Suprapubic skin (tissue), 4 donors: ENCODE measurements at places on chromosomes 6 and 20.
A peak's percentile ranks its signal among the peaks of the same experiment; 100 is the strongest.

DNA sequence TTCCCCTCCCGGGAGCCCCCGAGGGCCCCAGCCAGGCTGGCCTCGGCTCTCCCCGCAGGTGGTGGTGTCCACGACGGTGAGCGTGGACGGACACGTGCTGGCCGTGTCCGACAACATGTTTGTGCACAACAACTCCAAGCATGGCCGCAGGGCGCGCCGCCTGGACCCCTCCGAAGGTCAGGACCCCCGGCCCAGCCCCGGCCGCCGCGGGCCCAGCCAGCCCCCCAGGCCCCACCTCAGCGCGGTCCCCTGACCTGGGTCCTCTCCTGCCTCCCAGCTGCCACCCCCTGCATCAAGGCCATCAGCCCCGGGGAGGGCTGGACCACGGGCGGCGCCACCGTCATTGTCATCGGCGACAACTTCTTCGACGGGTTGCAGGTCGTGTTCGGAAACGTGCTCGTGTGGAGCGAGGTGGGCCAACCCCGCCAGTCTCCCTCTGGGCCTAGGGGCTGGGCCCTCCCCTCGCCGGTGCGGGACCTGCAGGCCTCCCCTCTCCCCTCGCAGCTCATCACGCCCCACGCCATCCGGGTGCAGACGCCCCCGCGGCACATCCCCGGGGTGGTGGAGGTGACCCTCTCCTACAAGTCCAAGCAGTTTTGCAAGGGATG lies 51.0 kb downstream of the CPXM1 start:
- peak; percentile 78 for DNase-seq

DNA sequence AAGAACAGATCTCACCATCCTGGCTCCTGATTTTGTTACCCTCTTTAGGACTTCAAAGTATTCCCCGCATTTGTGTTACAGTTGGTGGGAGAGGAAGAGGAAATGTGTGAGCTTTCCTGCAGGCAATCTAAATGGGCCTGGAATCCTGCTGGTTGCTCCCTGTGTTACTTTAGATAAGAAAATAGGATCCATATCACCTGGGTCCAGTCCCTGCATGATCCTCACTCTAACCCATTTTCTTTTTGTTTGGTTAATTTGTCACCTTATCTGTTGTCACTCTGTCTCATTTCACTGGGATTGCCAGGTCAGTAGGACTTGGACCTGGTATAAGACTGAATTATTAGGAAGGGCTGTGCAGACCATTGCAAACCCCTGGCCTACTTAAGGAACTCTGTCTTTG lies 175.9 kb upstream of the GJE1 start:
- DNase-seq = no peak

- DNase-seq = no peak
Measured at GRCh38 chr6:137277971-137278637, 58.9 kb upstream of the IFNGR1 start.

DNA sequence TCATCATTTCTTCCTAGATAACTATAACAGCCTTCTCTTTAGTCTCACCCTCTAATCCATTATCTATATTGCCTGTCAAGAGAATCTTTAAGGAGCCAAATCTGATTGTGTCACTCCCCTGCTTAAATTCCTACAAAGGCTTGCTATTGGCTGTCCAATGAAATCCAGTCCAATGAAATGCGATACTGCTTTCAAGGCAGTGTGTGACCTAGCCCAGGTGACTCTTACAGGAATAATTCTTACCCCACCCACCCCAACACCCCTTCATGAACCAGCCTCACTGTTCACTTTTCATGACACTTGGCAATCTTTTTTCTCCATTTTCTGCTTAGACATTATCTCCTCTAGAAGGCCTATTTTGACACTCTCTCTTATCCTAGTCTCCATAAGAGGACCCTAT lies 163.3 kb upstream of the MARCKS start:
- DNase-seq = no peak

- DNase-seq = no peak
Measured at GRCh38 chr6:137230547-137230946, 11.4 kb upstream of the IFNGR1 start.

- no peak for DNase-seq
Measured at GRCh38 chr6:36769676-36770499, 69.4 kb downstream of the CPNE5 start.

- no peak for DNase-seq
Measured at GRCh38 chr6:16264785-16265184, 26.4 kb downstream of the GMPR start.

DNA sequence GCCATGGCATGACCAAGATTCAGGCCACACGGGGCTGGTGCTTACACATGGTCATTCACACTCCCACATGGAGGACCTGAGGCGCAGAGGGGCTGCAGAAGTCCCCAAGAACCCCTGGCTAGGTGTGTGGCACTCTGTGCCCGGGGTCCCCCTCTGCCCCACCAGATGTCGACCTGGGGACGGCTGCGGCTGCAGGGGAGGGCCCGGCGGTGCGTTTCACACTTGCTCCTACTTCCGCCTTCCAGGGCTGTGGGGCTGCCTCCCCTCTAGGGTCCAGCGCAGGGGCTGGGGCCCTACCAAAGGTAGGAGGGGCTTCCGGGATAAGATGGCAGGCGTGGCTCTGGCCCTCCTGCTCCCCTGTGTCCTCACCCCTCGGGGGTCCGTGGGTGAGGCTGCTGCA lies 81.1 kb upstream of the SLCO4A1 start:
- no peak for DNase-seq

GRCh38 chr6:135226537-135226936 lies 45.4 kb downstream of the MYB start:
- no peak for DNase-seq

DNA sequence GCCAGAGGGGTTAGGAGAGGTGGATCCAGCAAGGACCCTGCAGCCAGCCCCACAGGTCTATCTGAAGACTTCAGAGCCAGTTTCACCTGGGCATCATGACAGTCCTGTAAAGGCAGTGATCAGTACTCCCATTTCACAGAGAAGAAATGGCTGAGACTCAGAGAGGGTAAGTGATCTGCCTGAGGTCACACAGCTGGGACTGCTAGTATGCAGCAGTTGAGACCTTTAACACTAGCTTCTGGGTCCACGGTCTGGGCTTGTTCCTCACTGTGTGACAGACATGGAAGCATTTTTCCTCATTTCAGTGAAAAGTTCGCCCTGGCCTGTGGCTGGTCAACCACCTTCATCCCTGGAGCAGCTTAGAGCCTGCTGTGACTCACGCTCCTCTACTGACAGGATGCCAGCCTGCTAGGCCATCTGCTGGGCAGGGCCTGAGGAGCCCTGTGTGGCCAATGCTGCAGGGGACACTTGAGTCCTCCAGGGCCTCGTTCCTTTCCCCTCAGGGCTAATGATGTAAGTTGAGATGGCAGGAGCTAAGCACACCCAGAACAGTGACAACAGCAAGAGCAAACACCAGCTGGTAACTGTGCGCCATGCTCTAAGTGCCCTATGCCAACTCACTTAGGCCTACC lies 192.0 kb downstream of the LRFN2 start:
- no peak for DNase-seq

DNA sequence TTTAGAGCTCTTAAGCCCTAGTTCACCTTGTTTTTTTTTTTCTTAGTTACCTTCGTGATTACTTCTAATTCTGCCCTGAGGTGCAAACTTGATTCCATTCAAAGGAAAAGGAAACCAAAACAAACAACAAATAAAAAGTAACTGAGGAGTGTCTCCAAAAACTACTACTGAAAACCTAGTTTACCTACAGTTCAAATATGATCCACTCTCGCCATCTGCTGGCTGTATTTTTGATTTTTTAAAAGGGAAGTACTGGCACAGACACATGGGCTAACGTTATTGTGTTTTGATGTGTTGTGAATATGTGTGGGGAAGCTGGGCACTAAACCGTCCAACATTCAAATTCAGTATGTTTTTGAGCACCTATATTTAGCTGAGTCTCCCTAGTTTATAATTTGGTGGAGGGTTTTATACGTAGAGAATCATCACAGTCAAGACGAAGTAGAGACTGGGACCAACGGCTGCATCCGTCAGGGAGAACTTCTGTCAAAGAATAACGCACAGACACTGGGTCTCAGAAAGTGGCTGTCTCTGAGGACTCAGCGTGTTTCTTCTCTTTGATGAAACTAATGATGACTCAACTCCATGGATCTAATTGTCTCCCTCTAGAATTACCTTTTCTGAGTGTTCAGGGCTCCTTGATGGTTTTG lies 373.5 kb upstream of the BTBD3 start:
- no peak for DNase-seq

GRCh38 chr6:79134699-79135474 lies 56.8 kb upstream of the PHIP start:
- no peak for DNase-seq

- no peak for DNase-seq
Measured at GRCh38 chr6:119466226-119466625, 116.7 kb upstream of the MAN1A1 start.

- DNase-seq = no peak
Measured at GRCh38 chr6:105988321-105988720, 97.8 kb upstream of the PRDM1 start.

GRCh38 chr20:53840532-53840931 lies 229.9 kb downstream of the BCAS1 start:
- no peak for DNase-seq

- no peak for DNase-seq
Measured at GRCh38 chr6:169035385-169036240, 218.0 kb downstream of the THBS2 start.

- no peak for DNase-seq
Measured at GRCh38 chr6:157517601-157518359, 136.8 kb downstream of the ZDHHC14 start.

DNA sequence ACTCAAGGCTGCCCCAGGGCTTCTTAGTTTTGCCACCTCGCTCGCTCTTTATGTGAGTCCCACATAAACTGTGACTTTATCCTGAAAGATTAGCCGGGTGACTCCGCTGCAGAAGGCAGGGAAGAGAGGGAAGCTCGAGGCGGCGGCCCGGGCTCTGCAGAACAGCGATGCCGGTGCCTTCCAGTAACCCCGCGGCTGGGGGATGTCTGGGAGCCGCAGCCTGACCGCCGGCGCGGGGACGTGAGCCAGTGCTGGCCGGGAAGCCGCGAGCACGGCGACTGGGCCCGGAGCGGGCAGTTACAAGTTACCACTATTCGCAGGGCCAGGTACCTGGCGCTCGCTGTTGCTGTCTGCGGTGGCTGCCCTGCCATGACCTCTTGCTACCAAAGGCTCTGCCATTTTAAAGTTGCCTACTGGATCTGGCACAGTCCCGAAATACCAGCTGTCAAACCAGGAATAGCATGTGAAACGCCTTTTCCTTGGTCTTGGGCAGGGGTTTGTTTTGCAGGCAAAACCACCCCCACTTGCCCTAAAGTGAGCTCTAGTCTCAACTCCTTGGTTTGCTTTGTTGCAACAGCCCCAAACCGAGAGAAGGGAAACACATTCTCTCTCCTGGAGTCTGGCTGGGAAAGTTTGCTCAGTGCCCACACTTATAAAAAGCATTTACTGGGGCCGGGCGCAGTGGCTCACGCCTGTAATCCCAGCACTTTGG lies 124.0 kb upstream of the SLC2A12 start:
- DNase-seq = peak; percentile 75

- DNase-seq = no peak
Measured at GRCh38 chr6:101391772-101392585, 1.5 kb upstream of the GRIK2 start.

GRCh38 chr6:15356179-15356578 lies 110.3 kb downstream of the JARID2 start:
- DNase-seq = no peak

GRCh38 chr6:145808239-145808638 lies 6.4 kb downstream of the FBXO30 start:
- no peak for DNase-seq

GRCh38 chr20:43825581-43825980 lies 89.1 kb upstream of the TOX2 start:
- DNase-seq = no peak

- DNase-seq = no peak
Measured at GRCh38 chr6:33886673-33887144, 82.9 kb upstream of the MLN start.

GRCh38 chr6:101887532-101887931 lies 494.0 kb downstream of the GRIK2 start:
- no peak for DNase-seq

GRCh38 chr6:139569566-139569965 lies 195.1 kb upstream of the CITED2 start:
- DNase-seq = no peak

GRCh38 chr6:146912730-146913685 lies 291.2 kb upstream of the STXBP5 start:
- DNase-seq = no peak

GRCh38 chr6:106318851-106319250 lies 6.7 kb downstream of the ATG5 start:
- DNase-seq = no peak

- no peak for DNase-seq
Measured at GRCh38 chr20:60102665-60103210, 144.5 kb downstream of the CDH26 start.

GRCh38 chr6:33112148-33112547 lies 36.4 kb downstream of the HLA-DPB1 start:
- no peak for DNase-seq

DNA sequence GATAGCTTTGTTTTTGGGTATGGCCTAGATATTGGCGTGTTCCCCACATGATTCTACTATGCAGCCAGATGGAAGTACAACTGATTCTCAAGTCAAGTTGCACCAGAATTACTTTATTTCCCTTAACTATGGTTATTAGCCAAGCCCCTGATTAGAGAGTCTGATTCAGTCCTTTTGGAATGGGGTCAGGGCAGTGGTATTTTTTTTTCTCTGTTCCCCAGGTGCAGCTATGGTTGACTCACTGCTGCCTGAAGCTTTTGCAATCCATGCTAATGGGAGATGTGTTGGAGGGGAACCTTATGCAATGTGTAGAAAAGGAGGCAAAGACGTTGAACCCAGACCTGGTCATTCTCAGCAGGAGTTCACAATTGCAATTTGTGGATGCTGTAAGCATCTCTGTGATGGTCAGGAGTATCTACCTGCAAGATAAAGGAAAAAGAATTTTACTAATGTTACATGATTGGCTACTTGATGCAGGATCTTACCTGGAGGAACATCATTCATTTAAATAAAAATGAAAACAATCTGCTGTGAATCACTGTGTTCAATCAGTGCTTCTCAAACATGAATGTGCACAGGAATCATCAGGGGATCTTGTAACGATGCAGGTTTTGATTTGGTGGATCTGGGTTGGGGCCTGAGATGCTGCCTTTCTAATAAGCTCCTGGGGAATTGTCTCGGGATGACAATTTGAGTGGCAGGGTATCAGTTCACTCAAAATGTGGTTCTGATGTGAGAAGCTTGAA lies 49.4 kb downstream of the PFDN4 start:
- DNase-seq = no peak

GRCh38 chr20:32484958-32485769 lies 100.0 kb downstream of the NOL4L start:
- peak; percentile 83 for DNase-seq

DNA sequence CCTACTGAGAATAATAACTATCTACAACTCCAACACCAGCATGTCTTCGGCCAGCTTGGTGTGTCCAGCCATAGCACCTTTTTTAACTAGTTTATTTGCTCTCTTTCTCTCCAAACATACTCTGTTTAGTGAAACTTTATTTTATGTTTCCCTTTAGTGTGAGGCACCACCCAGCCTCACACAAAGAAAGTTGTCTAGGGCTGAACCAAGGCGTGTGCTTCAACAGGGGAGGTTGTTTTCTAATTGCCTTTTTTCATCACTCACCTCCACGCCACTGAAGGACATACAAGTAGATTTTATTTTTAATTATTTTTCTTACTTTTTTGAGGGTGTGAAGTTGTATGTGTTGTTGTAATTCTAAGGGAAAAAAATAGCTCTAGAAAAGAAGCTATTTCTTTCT lies 125.6 kb upstream of the MARCKS start:
- DNase-seq = no peak
